GM12878 (cell line): ENCODE measurements at places on chromosomes 13 and 19. TPM values are rescaled to one million over a fixed set of nuclear protein-coding genes. Genes with fewer than 3 reads are reported as not detected.

GRCh38 chr19:20422216-20423205 lies 143.1 kb downstream of the ZNF737 start:
- no peak for DNase-seq

DNA sequence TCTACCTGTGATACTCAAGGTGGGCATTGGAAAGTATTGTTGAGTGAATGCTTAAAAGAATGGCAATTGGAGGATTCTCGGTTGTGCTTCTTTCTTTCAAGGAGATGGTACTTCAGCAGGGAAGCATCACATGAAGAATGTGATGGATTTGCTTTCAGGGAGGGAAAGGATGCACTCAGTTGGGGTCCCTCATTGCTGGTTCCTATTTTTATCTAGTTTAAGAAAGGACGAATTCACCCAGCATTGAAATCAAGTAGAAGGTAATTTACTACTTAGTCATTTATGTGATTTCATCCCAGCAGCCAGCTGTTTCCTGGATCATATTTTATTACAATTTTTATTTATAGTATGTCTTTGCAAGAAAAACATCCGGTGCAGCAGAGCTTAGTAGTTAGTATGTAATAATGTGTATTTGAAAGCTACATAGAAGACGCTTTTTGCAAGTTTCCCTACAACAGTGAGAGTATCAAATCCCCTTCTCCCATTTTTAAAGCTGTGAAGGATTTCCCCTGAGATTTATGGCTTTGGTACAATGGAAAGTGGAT lies 417.9 kb downstream of the GPC5 start:
- DNase-seq = no peak

STARD13 gene
- total RNA-seq = 15.1 and 15.9 TPM in 2 replicates

DNA sequence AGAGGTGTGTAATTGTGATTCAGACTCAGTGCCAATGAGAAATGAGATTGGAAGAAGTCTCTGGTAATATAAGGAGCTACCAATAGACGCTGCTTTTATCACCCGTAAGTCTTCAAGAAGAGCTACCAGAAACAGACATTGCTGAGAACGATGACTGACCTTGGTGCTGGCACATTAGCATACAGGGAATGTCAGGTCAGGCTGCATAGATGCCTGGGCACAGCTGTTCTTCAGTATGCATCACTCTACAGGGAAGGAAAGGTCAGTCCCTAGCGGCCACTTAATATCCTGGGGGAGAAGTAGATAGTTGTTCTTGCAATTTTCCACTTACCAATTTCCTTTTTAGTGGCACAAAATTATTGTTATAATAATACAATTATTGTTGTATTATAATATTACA lies 380.4 kb downstream of the PCDH9 start:
- DNase-seq = no peak

DNA sequence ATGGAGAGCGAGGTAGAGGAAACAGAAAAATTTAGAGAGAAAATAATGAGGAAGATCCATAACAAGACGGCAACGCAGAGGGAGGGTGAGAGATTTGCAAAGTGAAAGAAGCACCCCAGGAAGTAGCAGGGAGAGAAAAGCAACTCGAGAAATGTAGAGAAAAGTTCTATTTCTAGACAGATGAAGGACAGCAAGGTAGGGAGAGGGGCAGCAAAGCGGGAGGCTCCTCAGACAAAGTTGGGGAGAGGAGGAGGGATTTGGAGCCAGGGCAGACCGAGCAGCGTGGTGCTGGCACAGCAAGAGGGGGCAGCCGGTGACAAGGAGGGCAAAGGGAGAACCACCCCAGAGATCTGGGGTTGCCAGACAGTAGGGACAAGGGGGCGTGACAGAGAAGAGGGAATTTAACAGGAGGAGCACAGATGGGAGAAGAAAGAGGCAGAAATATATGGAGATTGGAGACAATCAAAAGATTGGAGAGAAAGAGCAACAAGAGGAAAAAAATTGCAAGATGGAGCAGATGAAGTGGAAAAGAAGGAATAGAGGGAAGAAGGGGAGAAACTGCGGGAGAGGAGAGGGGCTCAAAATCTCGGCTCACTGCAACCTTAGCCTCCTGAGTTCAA lies 989 bp downstream of the ZNF766 start:
- DNase-seq = no peak

DNA sequence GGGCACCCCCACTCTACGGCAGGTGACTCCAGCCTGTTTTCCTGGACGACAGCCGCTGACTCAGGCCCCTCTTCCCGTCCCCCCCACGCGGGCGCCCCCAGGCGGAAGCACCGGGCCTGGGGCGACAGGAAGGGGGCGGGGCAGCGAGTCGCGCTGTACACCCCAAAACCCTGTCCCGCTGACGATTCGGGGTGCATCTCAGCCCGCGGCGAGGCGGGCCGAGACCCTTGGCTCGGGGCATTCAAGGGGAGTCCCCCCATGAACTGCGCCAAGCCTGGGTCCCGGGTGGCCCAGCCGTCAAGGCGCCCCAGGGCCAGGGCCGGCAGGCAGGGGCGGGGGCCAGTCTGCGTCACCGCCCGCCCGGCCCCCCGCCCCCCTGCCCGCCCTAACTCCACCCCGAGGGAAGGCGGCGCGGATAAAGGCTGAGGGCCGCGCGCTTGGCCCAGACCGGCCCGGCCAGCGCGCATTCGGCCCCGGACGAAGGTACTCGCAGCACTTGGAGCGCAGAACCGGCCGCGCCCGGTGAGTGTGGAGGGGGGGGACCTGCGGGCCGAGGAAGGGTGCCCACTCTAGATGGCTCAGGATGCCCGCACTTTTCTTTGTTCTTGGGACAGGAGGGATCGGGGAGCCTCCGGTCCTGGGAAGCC lies at the start of gene MIDN:
TSS of gene MIDN (plus strand) at position 445 of the 647 bp plus-strand sequence. CDS start 1,714 bp downstream, outside the sequence.
- no peak for DNase-seq

DNA sequence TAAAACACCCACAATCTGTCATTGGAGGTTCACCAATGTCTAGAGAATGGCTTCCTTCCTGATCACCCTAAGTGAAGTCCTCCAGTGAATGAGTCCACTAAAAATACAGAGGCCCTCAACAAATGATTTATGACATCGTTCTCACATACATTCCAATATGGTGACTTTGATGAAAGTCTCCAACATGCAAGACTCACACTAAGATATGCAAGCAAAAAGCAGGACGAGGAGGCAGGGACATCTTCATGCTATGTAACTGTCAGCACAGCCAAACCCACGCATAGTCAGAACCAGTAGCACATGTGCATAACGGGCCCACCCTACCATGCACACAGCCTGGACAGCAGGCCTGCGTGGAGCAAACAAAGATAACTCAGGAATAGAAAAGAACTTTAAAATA lies 16.6 kb upstream of the LSM14A start:
- DNase-seq = no peak

DNA sequence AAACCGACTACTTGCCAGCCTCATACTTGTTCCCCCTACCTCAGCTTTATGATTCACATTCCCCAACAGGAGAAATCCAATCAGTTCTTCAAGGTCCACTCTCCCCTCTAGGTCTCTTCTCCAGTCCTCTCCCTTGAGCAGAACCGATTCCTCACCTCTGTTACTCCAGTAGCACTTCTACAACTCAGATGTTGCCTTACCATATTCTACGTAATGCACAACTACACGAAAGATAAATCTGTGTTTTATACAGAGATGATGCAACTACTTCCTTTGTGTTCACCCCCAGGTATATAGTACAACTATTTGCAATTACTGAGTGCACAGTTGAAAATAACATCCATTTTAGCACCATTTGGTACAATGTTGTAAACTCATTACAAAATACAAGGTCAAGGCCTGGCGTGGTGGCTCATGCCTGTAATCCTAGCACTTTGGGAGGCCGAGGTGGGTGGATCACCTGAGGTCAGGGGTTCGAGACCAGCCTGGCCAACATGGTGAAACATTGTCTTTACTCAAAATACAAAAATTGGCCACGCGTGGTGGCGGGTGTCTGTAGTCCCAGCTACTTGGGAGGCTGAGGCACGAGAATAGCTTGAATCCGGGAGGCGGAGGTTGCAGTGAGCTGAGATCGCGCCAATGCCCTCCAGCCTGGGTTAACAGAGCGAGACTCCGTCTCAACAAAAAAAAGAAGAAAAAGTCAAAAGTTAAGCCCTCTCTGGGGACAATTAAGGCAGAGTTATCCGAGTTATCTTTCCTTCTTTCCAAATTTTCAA lies 2.8 kb upstream of the WBP4 start:
- DNase-seq = no peak

- no peak for DNase-seq
Observed at GRCh38 chr13:86681223-86681622, 882.0 kb upstream of the SLITRK6 start.

TPRX1 gene
- total RNA-seq = not detected in 2 replicates

- peak; percentile 37 for DNase-seq
Observed at GRCh38 chr13:31909864-31910551, 121.6 kb upstream of the FRY start.

DNA sequence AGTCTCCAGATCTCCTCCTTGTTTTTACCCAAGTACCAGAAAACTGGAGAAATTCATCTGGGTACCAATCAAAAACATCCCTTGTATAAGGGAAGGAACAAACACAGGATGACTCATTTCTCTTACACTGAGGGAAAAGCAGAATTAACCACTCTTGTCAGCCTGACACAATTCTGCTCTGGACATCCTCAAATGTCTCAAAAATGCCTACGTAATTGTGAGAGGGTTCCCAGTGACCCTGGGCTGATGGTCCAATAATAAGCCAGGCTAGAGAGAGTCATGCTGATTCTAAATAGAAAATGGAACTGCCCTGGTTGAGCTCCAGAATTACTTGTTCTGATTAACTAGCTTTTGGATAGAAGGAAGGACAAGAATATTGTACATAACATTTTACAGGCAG lies 14.5 kb downstream of the ZNF708 start:
- no peak for DNase-seq

DNA sequence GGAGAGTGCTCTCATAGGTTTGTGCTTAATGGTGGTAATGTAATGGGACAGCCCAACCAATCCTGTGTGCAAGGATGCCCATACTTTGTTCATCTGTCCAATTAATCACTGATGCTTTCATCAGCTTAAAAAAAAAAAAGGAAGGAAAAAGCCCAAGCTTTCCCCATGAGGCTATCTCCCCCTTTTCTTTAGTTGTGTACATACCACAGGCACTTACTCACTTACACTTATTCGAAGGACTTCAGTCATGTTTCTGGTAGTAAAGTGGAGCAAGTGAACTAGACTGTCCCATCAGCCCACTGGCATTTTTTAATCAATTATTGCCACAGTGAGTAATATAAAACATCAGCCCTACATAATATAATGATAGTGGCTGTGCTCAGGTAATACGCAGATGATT lies 183.5 kb upstream of the UFM1 start:
- DNase-seq = no peak

GRCh38 chr13:37960427-37960826 lies 90.9 kb upstream of the TRPC4 start:
- DNase-seq = no peak

GRCh38 chr19:14112051-14112808 lies 5.3 kb downstream of the PRKACA start:
- no peak for DNase-seq

GRCh38 chr19:3111586-3112247 lies 17.6 kb downstream of the GNA11 start:
- no peak for DNase-seq

DNA sequence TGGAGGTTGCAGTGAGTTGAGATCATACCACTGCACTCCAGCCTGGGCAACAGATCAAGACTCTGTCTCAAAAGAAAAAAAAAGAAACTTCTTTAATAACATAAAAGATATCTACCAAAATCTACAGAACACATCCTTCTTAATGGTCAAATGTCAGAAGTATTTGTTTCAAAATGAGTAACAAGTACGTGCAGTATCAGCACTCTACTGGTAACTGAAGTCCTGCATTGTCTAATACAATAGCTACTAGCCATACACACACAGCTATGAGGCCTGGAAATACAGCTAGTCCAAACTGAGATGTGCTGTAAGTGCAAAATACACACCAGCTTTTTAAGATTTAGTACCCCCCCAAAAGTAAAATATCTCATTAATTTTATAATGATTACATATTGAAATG lies 88.1 kb downstream of the TSC22D1 start:
- peak; percentile 28 for DNase-seq

ZSWIM9 gene
- total RNA-seq = 5.7 and 6.2 TPM in 2 replicates

CEBPA gene
- 0.32 and 0.36 TPM in 2 replicates for total RNA-seq

GRCh38 chr13:21483748-21484147 lies 24.6 kb upstream of the ZDHHC20 start:
- no peak for DNase-seq

DNA sequence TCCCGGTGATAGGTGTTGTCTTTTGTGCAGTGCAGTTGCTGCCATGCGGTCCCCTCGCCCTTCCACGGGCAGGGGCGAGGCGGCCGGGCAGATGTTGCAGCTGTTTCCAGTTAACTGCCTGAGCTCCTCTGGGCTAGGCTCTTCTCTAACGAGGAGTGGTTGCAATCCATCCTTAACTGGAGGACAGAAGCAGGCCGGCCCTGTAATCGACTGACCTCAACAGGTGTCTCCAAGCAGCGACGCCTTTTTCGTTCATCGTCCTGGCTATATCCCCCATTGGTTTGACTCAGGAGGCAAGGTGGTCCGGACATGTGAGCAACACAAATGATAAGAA lies 1.9 kb upstream of the TSC22D1 start:
- DNase-seq = no peak

GRCh38 chr13:110233181-110233950 lies 73.6 kb downstream of the COL4A1 start:
- no peak for DNase-seq

- DNase-seq = no peak
Observed at GRCh38 chr19:16084067-16084685, 7.9 kb downstream of the TPM4 start.

NOTCH3 gene
- total RNA-seq = 0.10 and 0.37 TPM in 2 replicates

DNA sequence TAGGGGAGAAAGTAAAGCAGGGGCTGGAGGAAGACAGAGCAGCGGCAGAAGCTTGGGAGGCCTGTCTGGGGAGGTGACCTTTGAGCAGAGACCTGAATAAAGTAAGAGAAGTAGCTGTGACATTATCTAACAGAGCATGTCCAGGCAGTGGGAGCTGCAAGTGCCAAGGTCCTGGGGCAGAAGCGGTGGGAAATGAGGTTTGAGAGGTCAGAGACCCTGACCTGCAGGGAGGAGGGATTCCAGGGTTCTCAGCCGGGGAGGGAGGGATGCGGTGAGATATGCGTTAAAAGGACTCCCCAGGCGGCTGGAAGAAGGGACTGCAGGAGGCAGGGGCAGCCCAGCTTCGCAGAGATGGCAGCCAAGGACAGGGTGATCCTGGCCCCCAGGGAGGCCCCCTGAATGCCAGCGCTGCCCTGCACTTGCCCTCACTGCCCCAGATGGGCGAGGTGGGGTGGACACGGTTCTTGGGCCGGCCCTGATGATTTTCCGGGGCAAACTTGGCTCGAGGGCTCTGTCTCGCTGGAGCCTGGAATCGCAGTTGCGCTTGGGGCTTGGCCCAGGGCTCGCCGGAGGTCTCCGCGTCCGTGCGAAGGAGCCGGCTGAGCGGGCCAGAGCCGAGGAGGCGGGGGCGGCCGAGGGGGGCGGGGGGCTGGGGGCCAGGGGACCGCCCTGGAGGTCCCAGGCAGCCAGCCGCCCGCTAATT lies 3.2 kb downstream of the CRLF1 start:
- DNase-seq = no peak

DNA sequence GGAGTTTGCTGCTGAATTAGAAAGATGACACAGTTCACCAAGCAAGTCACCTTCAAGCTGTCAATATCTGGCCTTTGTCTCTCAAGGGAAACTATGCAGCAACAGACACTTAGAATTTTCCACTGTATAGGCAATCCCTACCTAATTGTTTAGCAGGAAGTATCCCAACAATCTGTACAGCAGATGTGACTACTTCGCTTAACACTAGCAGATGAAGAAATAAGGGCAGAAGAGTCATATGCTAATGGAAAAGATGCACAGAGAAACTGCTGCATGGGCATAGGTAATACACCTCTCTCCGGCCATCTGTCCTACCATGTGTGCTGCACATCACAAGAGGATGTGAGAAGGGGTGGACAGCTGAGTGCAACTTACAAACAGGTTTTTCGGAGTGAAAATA lies 851.2 kb downstream of the PCDH9 start:
- no peak for DNase-seq
